Stimulated activated CD4-positive, alpha-beta T cell treated with anti-CD3 and anti-CD28 coated beads, Interleukin-12 subunit alpha, Interleukin-12 subunit beta, amount 100 ng/mL, for 4 hours (primary cell): ENCODE measurements at places on chromosomes 3 and 15.

DNA sequence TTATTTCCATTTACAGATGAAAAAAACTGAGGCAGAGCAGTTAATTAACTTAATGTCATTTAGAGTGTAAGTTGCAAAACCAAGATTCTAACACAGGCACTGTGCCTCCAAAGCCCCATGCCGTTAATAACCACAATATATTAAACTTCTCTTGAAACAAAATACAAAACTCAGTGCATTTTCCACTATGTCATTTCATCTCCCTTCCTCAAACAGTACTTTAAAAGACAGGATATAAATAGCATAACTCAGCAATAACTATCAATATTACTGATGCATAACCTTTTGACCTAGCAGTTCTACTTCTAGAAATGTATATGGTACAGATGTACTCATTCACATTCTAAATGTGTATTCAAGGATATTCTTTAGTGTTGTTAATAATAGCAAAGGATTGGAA lies 5.1 kb upstream of the TASOR start:
- no peak for DNase-seq

- DNase-seq, result no peak
These were observed 22.5 kb upstream of the CNTN3 start for GRCh38 chr3:74636981-74637380.

GRCh38 chr3:184821034-184821433 lies 9.1 kb downstream of the VPS8 start:
- no peak for DNase-seq

DNA sequence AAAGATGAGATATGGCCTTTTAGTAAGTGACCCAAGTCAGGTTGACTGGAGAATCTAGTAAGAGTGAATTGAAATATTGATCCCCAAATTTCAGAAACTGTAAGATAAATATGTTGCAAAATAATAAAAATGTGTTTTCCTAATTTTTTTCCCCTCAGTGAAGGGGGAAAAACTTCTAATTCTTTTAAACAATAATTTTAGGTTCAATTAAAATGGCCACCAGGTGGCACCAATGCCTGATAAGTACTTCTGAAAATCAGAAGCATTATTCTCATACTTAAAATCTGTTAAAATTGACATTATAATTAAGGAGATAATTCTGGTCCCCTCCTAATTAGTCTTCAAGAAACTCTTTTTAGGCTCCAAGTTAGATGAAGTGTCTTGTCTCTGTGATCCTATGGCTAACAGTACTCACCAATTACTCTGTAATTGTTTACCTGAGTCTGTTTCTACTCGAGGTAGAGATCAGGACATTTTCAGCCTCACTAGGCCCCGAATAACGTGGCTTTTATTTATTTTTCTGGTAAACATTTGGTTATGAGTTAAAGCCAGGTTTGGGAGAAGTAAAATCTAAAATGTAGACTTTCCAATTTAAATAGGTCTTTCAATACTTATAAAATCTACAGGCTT lies 52.6 kb downstream of the NMD3 start:
- DNase-seq, result no peak

- DNase-seq, result no peak
These were observed 3.6 kb upstream of the AGTR1 start for GRCh38 chr3:148694116-148694515.

- no peak for DNase-seq
These were observed 5.3 kb downstream of the CASR start for GRCh38 chr3:122188737-122189136.

DNA sequence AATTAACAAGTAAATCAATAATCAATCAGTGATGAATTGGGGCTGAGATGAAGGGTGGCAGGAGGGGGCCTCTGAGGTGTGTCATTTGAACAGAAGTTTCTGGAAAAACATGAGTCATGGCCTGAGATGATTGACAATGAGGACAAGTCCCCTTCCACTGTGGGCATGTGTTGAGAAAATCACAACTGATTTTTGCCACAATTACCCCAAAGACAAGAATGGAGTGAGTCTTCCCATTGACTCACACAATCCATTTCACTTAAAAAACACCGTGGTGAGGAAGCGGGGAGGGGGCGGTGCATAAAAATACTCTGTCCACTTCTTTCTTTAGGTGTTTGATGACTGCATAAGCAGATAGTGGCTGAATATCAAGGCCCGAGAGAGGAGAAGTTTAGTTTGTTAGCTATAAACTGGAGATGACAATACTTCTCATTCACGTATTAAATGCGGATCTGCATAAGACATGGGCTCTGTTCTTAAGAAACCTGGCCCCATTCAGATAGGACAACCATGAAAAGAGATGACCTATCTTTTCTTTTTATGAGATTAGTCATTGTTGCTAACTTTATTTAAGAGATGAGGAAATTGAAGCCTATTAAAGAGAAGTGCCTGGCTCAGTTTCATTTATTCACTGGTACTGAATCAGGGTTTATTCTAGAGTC lies 34.7 kb downstream of the SHC4 start:
- DNase-seq, result peak; percentile 18

DNA sequence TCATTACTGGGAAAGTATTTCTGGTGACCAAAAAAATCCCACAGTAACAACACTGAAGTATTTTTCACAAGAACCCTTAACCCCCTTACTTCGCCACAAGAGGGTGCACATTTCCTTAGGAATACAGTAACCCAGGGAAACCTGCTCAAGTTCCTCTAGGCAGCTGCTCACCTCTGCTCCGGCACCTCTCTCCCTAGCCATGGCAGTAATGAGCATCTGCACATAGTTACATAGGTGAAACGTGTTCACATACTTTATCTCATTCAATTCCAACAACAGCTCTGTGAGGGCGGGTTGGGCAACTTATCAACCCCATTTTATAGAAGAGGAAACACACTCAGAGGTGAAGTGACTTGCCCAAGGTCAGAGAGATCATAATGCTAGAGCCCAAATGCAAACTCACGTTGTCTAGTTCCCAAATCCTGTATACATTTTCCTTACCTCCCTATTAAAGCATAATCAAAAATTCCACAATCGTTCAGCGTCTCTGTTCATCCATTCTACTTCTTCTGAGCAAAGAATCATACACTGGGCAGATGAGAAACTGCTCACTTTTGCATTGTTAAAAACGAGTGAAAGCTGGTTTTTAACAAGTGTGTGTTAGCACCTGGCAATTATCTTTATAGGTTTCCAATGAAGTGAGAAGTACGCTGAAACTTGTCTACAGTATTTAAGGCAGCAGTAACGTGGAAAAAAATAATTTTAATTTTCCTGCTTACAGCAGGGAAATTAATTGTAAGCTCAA lies 90.7 kb downstream of the IGF2BP2 start:
- no peak for DNase-seq

- no peak for DNase-seq
These were observed 455.5 kb downstream of the ERC2 start for GRCh38 chr3:56012721-56013120.

GRCh38 chr3:4426782-4427344 lies 40.2 kb downstream of the SUMF1 start:
- no peak for DNase-seq

DNA sequence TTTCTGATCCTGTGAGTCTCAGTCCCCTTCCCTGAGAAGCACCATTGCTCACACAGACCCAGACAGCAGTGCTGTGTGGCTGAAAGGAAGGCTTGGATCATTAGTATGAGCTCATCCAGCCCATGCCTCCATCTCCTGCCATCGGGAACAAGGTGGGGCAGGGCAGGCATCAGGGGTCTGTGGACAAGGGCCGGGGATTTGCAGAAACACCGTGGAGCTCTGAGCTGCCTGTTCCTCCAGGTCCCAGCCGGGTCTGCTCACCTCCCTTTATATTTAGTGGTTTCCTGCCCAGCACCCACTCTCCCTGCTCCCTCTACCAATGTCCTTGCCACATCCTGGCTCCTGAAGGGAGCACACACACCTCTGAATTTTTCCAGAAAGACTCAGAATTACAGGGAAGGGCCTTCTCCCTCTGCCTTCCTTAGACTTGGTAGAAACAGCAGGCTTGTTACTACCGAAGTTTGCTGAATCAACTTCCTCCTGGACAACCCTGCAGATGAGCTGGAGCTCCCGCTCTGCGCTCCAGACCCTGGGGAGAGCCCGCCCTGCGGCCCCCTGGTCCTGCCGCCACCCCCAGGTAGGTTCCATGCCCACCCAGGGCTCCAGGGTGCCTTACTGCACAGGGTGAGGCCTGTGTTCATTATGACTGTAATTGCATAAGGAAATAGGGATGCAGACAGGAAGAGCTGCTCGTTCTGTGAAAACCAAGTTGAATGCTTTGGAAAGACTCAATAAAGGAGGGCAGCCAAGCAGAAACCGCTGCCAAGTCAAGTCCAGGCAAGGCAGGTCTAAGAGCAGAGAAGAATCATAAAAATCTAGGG lies 128.1 kb downstream of the NSMCE3 start:
- DNase-seq, result no peak

DNA sequence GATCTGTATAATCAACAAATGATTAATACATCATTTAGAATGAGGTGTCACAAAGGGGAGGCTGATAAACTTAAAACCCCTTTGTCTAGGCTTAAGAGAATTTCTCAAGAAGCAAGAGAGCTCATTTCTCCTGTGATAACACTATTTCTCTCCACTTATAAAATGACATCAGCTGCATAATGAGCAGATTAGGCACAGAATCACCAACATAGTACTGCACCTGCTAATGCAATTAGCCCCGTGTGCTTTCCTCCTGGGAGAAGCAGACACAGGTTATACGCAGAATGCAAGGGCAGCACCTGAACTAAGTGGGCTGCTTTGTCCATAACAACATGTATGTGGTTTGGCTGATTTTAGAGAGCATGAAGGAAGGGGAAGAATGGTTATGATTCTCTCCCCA lies 515.3 kb upstream of the CFAP20DC start:
- DNase-seq, result no peak
